Activated CD4-positive, CD25-positive, alpha-beta regulatory T cell treated with anti-CD3 and anti-CD28 coated beads, Interleukin-2, amount 50 U/mL, for 24 hours (primary cell): ENCODE measurements at places on chromosomes 6 and 20.

GRCh38 chr6:159059141-159059540 lies 14.3 kb upstream of the TAGAP start:
- peak; percentile 51 for ATAC-seq

- peak; percentile 84 for ATAC-seq
These were observed 14.7 kb upstream of the CCDC167 start for GRCh38 chr6:37514321-37514771.

GRCh38 chr6:38867726-38868125 lies 152.6 kb downstream of the DNAH8 start:
- no peak for ATAC-seq

GRCh38 chr6:11815231-11815630 lies 36.6 kb upstream of the ADTRP start:
- no peak for ATAC-seq

DNA sequence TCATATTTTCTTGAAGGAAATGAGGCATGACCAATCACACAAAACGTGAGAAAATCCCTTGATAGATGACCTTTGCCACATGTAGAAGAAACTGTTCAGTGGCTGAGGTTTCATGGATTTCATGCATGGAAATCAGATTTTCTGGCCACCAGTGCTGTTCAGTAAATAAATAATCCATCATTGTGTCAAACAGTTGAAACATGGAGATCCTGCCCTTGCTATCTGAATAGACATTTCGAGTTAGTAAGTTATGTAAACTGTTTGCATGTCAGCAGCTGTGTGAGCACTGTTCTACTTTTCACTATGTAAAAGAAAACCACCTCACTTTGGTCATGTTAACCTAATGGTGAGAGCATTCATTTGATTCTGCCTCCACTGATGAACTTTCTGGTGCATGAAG lies 793.9 kb upstream of the EPHA7 start:
- ATAC-seq = no peak

DNA sequence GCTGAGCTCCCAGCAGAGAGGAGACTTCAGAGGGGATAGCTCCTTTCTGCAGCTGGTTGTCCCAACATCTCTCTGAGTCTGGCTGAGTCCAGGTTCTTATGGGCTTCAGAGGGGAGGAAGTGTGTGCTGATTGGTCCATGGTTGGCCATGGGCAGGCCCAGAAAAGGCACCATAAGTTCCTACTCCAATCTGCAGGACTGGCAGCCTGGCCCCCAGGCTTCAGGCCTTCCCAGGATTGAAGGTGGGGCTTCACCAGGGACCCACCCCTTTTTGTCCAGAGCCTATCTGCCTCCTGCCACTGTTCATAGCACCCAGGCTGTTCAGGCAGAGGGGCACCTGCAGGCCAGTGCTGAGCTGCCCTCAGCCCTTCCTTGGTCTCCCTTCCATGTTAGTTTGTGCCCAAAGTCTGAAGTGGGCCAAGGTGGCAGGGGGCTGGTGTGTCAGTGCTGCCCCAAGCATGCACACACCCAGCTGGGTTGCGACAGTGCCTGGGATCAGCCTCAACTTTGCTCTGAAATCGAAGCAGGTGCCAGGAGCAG lies 21.6 kb upstream of the TOP1 start:
- ATAC-seq = no peak

GRCh38 chr20:15555913-15556312 lies 1017.3 kb downstream of the KIF16B start:
- ATAC-seq = no peak

GRCh38 chr20:20003031-20003954 lies 13.9 kb upstream of the NAA20 start:
- peak; percentile 62 for ATAC-seq

- ATAC-seq = peak; percentile 74
These were observed 85.1 kb downstream of the EYA2 start for GRCh38 chr20:46979603-46980241.

DNA sequence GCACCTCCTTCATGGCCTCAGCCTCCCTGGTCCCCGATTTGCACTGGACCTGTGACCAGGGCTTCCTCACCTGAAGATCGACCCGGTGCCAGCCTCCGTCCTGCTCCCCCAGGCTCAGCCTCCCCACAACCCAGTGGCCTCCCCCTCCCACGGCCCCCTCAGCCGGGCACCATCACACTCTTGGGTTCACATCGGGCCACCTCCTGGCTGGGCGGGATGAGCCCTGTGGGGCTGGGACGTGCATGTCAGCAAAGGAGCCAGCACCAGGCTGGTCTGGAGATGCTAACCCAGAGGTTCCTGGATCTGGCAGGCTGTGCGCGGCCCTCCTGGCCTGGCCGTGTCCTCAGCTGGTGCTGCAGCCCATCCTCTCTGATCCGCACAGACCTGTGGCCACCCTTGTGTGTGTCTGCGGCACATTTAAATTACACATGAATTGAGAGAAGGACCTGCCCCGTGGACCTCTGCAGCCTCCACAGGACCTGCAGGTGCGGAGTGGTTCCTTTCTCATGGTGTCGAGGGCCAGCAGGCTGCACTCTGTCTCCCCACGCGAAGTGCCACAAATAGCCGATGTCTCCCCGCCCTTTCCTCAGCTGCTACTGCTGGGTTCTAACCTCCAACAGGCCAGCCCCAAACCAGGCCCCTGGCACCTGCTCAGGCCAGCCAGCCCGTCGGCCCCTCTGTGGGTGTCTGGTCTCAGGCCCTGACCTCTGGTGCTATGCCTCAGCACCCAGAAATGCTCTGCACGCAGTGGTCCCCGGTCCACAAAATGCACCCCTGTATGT lies 237.5 kb downstream of the ERMARD start:
- ATAC-seq = no peak

GRCh38 chr6:39056681-39057080 lies 8.1 kb downstream of the GLP1R start:
- ATAC-seq = no peak

DNA sequence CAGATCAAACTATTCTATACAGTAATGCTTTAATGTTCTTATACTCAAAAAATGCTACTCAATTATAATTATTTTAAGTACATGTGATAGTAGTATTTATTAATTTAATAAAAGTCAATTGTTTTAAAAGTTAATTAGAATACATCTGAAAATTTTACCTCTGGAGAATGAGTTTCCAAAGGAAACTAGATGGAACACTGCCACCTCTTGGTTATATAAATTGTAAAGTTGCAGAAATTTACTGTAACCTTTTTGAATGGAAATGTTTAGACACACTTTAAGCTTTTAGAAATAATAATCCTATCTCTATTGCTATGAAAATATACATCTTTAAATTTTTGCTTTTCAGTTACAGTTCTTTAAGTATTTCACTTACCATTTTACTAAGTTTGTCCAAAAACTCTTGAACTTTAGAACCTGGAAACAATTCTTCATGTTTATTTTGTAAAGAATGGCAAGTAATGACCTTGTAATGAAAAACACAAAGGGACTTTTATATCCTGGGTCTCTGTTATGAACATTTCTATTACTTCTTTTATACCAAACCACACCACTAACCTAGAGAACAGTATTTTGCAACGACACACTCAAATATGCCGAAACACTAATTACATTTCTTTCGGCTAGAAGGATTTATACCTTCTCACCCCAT lies 10.9 kb upstream of the BMP5 start:
- no peak for ATAC-seq

DNA sequence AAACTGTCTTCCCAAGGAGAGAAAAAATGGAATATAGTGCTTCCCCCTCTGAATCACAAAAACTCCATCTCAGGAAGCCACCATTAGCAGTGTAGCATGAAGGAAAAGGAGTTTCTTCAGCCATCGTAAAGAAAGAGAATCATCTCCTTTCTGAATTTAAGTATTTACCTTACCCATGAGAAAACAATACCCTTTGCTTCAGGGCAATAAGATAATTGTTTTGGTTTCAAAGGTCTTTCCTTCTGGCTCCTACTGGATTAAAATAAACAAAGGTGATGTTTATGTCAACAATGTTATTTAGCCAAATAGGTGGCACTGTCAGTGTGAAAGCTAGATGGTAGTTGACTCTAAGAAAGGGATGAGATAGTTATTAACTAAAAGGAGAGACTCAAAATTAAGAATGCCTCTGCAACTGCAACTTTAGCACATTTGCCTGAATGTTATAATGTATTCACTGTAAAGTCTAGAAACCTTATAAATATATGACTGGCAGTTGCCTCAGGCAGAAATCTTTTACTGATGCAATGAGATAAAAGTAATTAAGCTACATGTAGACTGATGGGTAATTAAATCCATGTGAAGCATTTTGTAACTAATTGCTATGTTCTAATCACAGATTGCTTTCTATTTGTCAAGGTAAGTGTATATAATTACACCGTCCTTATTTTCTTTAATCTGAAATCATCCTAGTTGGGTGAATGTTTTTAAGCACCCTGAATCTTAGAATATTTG lies 399.0 kb downstream of the CDKAL1 start:
- no peak for ATAC-seq

- ATAC-seq = no peak
These were observed 166.0 kb upstream of the PROKR2 start for GRCh38 chr20:5482791-5483190.

- ATAC-seq = no peak
These were observed 44.1 kb downstream of the KIAA0408 start for GRCh38 chr6:127415096-127415495.

- no peak for ATAC-seq
These were observed 59.3 kb downstream of the DLL1 start for GRCh38 chr6:170231293-170232185.

DNA sequence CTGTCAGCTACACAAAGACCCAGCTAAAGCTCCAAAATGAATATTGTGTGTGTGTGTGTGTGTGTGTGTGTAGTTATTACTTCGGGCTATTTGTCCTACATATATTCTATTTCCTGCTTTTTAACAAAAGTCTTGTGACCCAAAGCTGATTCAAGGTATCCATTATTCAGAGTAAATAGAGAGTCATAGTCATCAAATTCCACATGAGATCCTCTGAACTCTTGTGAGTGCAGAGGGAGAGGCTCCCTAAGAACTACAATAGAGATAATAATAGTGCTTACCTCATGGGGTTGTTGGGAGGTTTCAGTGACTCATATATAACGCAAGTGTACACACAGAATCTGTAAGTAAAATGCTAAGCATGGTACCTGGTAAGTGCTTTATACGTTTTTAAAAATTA lies 95.6 kb upstream of the SHLD1 start:
- ATAC-seq = peak; percentile 54

- no peak for ATAC-seq
These were observed 74.0 kb upstream of the MYL9 start for GRCh38 chr20:36467076-36467999.
